ENCODE measurements at places on chromosomes 2 and 18. TPM values are rescaled to one million over a fixed set of nuclear protein-coding genes. Genes with fewer than 3 reads are reported as not detected.

DNA sequence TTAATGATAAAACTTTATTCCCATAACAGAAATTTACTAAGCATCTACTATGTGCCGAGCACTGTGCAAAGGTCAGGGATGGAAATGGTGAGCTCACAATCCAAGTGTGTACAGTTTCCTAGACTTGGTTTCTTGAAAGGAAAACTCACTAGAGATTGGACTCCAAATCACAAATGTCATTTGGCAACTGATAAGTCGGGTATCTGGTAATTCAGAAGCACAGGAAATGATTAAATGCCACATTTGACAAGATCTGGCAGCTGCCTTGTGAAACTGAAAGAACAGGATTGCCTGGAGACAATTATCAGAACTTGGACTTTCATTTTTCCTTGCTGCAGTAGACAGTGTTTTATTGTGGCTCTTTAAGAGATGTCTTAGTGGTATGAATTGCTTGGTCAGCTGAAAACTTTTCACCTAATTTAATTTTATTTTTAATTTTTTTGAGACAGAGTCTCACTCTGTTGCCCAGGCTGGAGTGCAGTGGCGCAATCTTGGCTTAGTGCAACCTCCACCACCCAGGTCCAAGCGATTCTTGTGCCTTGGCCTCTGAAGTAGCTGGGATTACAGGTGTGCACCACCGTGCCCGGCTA is 19.2 kb downstream of the ITGA6 start:
- no peak for DNase-seq

DNA sequence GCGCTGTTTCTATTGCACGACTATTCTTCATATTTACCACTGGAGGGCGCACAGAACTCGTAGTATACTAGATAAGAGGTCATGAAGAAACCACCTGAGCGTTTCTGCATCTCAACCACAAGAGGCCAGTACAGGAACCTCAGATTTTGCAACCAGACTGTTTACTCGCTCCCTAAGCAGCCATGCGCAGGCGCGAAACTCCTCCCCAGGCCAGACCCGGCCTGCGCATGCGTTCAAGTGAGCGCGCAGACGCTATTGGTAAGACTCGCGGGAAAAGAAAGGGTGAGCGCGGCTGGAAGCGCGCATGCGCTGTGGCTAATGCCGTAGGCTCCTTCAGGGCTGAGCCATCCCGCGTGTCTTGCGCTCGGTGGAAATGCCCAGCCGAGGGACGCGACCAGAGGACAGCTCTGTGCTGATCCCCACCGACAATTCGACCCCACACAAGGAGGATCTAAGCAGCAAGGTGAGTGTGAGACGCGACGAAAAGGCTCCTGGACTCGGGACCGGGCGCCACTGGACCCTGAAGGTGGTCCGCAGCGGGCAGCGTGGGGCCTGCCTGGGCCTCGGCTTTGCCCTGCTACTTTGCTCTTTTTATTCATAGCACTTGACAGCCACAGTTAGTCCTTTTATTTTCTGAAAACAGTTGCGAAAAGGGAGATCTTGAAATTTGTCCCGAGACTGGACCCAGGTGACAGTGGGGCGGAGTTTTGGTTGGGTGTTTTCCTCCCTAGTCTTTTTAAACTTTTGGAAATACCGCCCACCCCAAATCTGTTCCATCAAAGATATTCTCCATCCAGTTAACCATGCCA is at the start of gene ASNSD1:
Gene ASNSD1, plus strand, starts transcription at position 312 of the 809 bp plus-strand sequence. CDS start 4,674 bp downstream, outside the sequence.
- peak; percentile 98 for DNase-seq

DNA sequence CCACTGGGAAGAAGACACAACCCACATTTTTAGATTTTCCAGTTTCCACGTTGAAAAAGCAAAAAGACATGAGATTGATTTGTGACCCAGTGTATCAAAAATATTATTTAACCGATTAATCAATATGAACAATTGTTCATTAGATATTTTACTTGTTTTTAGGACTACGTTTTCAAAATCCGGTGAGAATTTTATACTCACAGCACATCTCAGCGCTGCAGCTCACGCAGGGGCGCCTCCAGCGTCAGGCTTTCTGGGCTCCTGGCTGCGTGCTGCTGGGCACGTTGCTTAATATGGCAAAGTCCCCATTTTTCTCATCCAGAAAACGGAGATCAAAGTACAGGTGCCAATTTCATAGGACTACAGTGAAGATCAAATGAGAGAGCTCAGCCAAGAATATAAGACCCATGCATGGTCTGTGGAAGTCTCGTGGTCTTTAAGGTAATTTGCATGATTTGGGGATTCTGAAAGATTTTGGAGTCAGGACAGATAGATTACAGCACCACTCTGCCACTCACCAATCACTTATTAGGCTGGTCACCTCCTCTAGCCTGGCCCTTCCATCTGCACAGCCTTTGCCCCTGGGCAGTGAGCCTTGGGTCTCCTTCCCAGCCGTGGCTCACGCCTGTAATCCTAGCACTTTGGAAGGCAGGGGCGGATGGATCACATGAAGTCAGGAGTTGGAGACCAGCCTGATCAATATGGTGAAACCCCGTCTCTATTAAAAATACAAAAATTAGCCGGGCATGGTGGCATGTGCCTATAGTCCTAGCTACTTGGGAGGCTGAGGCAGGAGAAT is 36.2 kb downstream of the PTPN18 start:
- no peak for DNase-seq

DNA sequence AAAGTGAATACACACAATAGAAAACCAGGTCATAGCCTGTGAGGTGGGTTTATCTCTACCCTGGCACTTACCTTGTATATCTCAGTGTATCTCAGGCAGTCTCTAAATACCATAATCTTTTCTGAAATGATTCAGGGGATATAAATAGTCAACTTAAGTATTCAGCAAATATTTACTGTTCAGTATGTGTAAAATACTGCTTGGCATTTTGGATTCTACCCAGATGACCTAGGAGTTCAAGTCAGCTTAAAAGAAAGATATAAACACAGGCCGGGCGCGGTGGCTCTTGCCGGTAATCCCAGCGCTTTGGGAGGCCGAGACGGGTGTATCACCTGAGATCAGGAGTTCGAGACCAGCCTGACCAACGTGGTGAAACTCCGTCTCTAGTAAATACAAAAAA is 23.8 kb downstream of the GRHL1 start:
- peak; percentile 63 for DNase-seq

DNA sequence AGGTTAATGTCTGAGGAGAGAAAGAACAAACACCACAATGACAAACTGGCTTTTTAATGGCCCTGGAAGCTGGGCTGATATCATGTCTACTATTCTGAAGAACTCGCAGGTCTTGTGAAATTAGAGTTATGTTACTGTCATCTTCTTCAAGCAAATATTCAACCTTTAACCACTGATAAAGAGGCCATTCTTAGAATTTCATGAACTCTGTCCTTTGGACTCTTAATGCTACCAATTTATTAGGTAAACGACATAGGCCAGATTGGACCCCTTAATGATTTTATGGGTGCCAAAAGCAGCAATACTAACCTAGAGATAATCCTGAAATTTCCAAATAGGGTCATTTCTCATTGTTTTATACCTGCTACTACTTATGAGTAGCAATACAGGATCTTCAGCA is 109.0 kb upstream of the ACVR1C start:
- no peak for DNase-seq

DNA sequence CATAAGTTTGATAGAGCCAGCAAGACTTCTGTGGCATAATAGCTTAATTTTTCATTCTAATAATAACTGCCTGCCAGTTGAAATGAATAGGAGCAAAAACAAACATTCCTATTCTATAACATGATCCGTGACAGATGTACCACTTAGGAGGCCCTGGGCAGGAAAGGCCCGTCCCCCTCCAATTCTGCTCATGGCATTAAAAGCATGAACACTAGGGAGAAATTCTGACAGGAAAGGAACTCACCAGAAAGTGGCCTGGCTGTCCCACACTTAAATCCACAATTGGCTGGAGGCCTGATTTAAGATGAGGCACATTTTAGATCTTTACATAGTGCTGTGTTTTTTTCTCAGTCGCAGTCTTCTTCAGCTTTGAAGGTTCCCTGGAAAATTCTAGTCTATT is 261.9 kb upstream of the ETAA1 start:
- no peak for DNase-seq

GRCh38 chr2:144683966-144684365 is 164.0 kb upstream of the ZEB2 start:
- no peak for DNase-seq

DNA sequence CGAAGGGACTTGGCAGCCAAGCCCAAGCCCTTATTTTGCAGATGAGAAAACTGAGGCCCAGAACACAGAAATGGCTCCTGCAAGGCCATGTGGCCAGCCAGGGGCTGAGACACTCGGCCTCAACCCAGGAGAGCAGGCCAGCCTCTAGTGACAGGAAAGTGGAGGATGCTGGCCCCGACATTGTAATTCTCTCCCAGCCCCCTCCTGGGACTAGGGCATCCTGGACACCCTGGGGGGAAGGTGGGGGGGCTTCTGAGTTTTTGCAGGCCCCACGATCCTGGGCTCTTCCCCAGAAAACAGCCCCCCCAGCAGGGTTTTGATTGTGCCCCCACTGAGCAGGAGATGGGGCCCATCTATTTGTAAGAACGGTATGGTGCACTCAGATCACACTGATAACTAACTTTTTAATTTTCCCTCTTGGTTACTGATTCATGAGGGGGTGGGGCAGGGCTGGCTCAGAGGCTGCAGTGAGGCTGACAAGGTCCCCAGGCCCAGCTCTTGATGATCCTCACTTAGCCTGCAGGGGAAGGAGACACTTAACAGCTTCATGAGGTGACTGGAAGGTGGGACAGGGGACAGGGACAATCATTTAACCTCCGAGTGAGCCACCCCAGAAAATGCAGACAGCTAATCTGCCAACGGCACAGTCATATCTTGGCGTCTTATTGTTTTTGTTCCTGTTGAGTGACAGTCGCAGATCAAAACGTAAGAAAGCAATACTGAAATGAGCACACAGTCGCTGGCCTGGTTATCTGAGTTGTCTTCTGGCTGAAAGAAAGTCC is 18.9 kb downstream of the SMAD7 start:
- DNase-seq = no peak

GRCh38 chr2:40150266-40150665 is 301.6 kb downstream of the SLC8A1 start:
- no peak for DNase-seq

DNA sequence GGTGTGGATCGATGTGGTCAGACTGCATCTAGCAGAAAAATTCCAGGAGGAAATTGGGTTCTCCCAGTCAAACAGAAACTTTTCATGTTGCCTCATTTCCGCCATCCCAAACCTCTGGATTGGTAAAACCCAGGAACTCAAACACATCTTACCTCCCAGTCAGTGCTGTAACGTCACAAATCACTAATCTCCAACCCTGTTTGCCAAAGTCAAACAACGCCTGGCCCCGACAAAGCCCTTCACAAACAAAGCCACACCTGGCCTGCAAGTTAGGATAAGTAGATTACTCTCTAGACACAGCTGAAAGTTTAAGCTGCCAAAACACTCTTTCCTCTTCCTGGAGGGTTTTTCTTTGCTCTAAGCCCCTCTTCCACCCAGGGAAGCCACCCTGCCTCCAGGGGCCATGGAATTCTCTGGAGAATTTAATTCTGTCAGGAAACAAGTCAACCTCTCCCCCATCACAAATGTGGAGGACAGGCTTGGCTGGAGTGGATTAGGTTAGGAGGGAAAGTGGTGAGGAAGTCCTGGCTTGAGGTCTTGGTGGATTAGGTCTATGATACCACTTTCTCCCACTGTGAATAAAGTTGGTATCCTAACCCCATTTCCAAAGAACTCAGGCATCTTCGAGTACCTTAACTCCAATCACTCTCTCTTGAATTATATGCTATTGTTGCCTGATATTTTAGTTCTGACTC is 86.7 kb downstream of the LYPD6B start:
- no peak for DNase-seq

DNA sequence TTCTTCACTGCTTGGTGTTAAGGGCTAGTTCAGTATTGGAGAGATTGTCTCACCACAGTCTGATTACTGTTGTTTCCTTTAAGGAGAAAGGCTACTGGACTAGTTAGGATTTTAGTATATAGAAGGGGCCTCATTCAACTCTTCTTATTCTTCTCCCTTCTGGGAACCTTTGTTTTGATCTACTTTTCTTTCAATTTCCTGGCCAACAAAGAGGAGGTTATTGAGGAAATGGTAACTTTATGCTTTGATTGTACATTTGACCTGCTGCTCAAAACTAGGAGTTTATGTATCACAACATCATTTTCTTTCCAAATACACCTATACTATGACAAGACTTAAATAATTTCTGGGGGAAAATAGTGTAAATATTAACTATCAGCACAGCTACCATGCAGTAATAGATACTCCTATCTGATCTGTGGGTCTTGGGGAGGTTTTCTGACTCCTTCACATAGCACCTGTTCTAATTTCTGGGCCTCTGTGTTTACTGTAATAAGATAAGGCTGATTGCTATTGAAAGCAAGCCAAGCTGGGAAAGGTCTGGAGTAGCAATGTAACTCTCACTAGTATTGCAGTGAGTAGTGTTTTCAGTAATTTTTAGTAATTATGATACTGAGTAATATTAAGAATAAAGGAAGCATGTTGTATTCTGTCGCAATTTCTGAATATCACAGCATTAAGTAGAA is 395.3 kb downstream of the NUP35 start:
- no peak for DNase-seq

GRCh38 chr2:156325688-156326525 is 6.6 kb downstream of the NR4A2 start:
- no peak for DNase-seq

DNA sequence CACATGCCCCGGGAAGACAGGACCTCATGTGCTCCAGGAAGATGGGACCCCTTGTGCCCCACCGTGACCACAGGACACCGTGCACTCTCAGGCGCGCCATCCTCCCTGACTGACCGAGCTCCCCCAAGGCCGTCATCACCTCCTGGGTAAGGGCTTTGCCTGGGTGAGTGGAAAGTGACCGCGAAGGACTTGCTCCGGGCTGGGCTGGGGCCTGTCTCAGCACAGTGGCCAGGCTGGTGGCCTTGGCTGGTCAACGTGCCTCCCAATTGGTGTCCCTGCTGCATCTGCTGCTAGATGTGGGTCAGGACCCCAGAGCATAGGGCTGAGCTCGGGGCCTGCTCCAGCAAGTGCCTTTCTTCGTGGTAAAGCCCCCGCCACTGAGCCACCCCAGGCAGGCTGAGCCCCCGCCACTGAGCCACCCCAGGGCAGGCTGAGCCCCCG is 69.7 kb upstream of the CTDP1 start:
- no peak for DNase-seq

DNA sequence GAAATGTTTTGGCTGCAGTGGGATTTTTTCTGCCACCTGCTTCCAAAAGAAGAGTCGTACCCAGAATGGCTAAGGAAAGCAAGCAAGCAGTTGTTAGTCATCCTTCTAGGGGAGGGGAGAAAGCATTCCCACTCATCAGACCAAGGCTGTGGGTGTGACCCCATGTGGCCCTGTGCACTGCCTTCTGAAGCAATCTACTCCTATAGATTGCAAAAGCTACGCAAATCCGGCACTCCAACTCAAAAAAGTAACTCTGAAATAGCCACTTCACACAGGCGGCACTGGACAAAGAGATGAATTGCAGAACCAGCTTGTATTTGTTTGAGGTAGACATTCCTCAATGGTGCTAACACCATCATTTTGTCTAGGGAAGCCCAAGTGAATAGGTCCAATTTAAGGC is 44.3 kb downstream of the ST3GAL5 start:
- no peak for DNase-seq

TRIM43B gene
- not detected for total RNA-seq

POMC gene
- total RNA-seq = not detected

IL36RN gene
- total RNA-seq = not detected

KIAA2012 gene
- total RNA-seq = not detected

Measured in Panc1 (cell line).